ENCODE measurements at places on chromosomes 16 and 17. TPM values are rescaled to one million over a fixed set of nuclear protein-coding genes. Genes with fewer than 3 reads are reported as not detected.

The CYGB gene
- 8.3 TPM for total RNA-seq

The TBC1D3B gene
- not detected for total RNA-seq

The SDR42E2 gene
- total RNA-seq = not detected

- peak; percentile 83 for DNase-seq
Measured at GRCh38 chr16:82855471-82855870, 228.7 kb downstream of the CDH13 start.

- DNase-seq = no peak
Measured at GRCh38 chr16:1278477-1278876, 22.6 kb downstream of the TPSD1 start.

GRCh38 chr16:68499006-68499405, 40.1 kb upstream of the ZFP90 start:
- DNase-seq = no peak

Measured in GM23248 (cell line).